Ureter (tissue), 1 donor: ENCODE measurements at places on chromosomes 12 and 14.

DNA sequence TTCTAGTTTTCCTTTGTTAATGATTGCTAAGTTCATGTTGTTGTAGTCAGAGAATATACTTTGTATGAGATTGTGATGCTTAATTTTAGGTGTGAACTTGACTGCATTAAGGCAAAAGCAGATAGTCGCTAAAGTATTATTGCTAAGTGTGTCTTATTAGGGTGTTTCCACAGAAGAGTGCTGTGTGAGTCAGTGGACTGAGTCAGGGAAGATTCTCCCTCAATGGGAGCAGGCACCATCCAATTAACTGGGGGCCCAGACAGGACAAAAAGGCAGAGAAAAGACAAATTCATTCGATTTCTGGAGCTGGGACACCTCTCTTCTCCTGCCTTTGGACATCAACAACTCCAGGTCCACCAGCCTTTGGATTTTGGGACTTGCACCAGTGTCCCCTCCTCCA lies 48.5 kb downstream of the BAZ1A start:
- DNase-seq: no peak

DNA sequence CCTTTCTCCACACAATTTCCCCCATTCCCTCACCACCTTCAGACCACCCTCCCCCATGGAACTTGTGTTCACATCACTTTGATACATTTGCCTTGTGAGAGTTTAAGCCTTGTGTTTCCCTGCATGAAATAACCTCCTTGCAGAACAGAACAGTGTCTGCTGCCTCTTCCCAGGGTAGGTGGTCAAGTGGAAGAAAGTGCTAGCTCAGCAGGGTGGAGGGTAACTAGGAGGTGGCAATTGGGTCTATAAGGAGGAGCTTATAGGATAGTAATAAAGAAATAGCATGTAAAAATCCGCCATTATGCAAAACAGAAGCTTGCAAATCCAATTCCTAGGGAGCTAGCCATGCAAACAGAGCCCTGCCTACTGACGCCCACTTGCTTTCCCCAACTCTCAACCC lies 13.9 kb upstream of the KRT8 start:
- no peak for DNase-seq

DNA sequence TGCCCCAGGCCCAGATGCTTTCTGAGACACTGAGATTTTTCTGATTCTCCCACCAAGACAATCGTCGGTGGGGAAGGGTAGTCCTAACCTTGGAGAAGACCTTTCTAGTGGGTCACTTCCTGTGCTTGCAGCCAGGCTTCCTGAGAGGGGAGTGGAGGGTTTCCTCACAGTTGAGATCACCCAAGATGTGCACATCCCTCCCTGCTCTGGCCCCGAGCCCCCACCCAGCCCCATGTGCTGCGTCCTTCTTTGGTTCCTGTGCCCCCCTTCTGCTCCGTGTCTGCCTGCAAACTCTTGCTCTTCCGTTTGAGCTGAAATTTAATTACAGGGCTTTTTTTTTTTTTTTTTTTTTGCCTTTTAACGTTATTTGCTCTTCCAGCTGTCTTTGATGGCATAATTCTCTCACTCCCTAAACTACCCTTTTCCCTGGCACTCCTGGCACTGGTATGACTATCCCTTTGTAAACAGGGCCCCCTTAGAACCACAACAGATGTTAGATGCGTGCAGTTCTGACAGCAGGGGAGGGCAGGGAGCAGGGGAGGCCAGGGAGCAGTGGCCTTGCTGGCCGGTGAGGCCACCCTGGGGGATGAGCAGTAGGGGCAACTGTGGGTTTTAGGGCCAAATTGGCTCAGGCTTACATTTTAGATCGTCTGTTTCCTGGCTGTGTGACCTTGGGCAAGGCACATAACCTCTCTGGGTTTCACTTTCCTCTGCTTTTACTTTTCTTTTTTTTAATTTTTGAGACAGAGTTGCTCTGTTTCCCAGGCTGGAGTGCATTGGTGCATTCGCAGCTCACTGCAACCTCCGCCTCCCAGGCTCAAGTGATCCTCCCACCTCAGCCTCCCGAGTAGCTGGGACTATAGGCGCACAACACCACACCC lies 144.5 kb downstream of the PHETA1 start:
- no peak for DNase-seq

DNA sequence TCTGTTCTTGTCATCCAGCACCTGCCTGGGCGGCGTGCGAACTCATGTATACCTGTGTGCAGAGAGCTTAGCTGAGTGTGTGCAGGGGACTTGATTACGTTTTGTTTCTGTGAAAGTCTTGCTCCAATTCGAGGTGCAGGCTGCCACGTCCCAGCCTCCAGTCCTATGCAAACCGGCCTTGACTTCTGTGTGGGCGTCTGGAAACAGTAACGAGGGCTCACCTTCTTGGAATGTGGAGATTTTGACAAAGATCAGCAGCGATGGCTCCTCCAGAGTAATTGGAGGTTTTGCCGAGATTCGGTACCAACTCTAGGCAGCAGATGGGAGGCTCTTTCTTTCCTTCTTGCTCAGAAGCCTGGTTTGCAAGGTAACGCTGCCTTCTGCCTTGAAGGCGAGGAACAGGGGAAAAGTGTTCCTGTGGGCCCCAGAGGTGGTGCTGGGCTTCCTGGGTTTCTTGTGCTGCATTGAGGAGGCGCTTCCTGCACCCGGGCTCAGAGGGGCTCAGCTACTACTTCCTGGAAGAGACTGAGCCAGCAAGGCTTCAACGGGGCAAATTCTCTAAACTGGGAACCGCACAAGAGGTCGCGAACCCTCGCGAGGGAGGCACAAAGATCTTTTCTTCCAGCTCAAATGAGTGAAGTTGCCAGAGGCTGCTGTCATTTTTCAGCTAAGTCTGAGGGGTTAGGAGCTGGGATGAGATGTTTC lies 249.0 kb downstream of the AACS start:
- no peak for DNase-seq

DNA sequence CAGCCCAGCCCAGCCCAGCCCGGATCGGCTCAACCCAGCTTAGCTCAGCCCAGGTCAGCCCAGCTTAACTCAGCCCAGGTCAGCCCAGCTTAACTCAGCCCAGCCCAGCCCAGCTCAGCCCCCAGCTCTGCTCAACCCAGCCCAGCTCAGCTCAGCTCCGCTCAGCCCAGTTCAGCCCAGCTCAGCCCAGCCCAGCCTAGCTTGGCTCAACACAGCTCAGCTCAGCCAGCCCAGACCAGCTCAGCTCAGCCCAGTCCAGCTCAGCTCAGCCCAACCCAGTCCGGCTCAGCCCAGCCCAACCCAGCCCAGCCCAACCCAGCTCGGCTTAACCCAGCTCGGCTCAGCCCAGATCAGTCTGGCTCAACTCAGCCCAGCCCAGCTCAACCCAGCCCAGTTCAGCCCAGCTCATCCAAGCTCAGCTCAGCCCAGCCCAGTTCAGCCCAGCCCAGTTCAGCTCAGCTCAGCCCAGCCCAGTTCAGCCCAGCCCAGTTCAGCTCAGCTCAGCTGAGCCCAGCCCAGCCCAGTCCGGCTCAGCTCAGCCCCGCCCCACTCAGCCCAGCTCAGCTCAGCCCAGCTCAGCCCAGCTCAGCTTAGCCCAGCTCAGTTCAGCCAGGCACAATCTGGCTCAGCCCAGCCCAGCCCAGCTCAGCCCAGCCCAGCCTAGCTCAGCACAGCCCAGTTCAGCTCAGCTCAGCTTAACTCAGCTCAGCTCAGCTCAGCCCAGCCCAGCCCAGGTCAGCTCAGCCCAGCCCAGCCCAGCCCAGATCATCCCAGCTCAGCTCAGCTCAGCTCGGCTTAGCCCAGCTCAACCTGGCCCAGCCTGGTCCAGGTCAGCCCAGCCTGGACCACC lies 331.7 kb downstream of the TMEM121 start:
- peak; percentile 39 for DNase-seq

DNA sequence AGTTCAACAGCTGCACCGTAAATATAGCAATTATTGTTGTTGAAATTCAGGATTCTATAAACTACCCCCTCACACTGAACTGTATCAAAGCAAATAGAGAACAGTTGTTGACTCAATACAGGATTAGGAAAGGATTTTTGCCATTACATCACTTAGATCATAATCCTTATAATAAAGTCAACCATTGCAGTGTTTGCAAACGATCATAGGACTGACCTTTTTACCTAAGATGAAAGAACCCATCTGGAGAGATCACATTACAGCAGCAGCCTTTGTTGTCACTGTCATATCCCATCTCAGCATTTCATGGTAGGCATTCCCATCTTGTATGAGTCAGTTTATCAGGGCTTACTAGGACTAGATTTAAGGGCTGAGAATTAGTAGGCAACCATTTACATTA lies 96.1 kb downstream of the IPO8 start:
- no peak for DNase-seq

DNA sequence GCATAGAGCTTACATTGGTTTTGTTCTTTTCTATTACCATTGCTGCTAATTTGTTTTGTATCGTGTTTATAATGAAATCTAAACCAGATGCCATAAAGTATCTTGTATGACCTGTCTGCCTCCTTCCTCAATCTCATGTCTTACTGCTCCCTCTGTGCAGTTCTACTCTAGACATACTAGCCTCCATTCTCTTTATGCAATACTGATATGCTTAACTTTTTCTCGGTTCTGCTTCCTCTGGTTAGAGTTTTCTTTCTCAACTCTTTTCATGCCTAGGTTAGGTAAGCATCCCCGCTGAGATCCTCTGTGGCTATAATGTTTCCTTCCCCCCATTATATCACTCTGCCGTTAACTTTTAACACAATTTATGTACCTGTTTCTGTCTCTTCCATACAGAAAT lies 852.3 kb downstream of the TRHDE start:
- no peak for DNase-seq

DNA sequence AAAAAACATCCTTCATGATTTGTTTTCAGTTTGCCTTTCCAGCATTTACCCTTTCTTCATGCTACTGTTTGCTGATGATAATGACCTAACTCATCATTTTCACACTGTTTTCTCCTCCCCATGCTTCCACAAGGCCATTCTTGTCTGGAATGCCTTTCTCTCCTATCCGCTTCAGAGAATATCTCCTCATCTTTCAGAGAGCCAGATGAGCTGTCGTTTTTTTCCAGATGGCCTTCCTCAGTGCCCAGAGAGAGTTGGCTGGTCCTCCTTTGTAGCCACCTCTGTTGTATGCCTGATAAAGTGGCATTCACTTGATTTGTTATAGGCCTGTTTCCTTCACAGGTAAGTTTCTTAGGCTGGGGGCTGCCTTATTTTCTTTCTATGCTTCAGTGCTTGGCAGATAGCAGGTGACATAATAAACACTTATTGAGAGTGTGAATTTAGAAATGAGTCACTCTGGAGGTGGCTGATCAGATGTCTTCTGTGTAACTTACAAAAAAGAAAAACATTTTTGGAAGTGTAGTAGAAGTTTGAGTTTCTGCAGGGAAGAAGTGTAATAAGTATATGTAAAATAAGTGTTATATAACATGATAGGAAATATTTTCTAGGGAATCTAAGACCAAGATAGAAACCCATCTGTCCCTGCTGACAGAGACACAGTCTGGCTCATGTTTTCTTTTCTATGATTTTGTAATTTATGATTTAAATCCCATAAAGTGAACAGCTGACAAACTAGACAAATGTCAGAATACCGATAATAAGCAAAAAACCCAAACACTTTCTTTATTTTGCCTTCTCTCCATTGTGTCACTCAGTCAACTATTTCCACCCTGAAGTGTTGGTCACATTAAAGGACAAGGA lies 174.5 kb downstream of the DACT1 start:
- DNase-seq: no peak

DNA sequence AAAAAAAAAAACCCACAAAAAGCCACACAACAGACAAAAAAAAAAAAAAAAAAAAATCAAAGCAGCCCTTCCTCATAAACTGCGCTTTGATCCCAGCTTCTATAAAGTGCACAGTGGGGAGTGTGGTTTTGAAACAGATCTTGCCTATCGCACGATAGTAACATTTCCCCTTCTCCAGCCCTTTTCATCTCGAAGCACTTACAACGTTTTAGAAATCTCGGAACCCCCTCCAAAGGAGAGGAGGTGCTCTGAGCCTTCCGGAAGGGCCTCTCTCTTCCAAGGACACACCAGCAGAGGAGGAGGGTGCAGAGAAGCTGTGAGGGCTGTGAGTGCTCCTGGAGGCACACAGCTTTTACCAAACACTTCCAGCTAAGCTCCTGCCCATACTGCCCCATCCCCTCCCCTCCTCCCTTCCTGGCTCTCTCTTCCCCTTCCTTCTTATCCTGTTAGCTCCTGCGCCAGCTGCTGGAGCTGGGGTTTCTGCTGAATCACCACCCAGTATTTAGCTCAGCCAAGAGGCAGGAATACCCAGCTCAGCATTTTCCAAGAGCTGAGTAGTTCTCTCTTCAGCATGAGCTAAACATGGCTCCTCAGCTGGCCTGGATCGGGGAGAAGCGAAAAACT lies 28.4 kb downstream of the SLC7A8 start:
- DNase-seq: peak; percentile 82

DNA sequence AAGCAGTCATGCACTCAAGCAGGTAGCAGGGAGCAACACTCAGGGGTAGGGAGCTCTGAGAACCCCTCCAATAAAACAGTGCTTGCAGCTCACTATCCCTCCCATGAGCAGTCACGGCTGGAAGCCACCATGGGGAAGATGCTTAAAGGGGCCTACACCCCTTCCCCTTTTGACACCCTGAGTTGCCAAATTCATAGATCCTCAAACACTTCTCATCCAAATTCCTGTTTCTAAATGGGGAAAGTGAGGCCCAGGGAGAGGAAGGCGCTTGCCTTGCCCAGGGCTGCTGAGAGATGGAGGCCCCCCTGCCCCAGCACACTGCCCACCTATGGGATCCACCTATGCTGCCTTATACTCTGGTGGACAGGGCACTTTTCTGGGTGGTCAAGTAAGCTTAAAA lies 7.2 kb upstream of the ENDOU start:
- no peak for DNase-seq

GRCh38 chr14:57863471-57863870 lies 2.4 kb downstream of the SLC35F4 start:
- no peak for DNase-seq

DNA sequence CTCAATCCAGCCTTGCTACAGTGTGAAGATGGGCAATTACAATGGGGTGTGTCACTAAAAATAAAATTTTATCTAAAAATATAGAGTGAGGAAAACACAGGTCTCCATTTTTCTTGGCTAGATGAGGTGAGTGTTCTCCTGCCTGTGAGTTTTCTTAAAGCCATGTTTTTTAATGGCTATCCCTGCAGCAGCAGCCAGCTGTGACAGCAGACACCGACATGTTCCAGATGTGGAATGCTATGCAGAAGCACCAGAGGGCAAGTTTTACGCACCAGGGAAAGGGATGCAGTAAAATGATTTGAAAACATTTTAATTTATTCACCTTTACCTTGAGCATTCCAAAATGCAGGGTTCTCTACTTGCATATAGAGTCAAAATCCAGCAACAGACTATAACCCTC lies 577.0 kb upstream of the STXBP6 start:
- no peak for DNase-seq

- no peak for DNase-seq
Measured at GRCh38 chr12:123085730-123086487, 65.0 kb downstream of the PITPNM2 start.

- DNase-seq: no peak
Measured at GRCh38 chr14:88990856-88991255, 166.4 kb downstream of the TTC8 start.

GRCh38 chr14:80549141-80549540 lies 337.8 kb upstream of the DIO2 start:
- no peak for DNase-seq

- no peak for DNase-seq
Measured at GRCh38 chr14:98949481-98950135, 322.4 kb downstream of the BCL11B start.

GRCh38 chr12:5345534-5345933 lies 86.4 kb upstream of the NTF3 start:
- DNase-seq: no peak

- DNase-seq: no peak
Measured at GRCh38 chr12:50051101-50051806, 6.1 kb upstream of the ASIC1 start.
